Stimulated activated CD8-positive, alpha-beta memory T cell treated with anti-CD3 and anti-CD28 coated beads, Interleukin-7, amount 100 ng/mL, for 24 hours (primary cell): ENCODE measurements at places on chromosomes 1 and 21.

DNA sequence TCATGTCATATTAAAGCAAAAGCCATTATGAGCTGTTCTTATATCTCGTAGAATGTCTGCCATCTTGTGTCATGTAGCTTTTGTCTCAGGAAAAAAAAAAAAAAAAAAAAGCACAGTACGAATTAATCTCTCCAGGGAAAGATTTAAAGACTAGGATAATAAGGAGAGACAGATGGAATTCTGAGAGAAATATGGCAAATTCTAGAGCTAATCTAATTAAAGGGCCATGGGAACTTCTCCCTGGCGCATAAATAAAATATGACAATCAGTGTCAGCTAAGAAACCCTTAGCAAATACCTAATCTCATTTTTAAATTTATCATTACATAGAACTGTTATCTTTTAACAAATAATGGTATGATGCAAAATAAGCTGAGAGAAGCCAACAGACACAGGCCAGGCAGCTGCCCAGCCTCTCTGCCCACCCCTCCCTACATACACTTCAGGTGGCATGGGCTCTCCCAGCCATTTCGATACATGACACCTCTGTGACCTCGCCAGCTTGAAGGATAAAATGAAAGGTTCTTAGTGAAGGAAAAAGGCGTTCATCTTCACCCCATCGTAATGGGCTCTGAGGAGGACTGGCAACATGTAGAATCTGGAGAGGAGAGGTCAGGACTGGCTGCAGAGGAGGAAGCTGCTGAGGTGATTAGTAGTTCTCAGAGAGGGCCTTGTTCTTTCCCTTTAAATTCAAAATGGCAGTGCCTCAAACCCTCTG is 39.8 kb downstream of the DISC1 start:
- DNase-seq, result no peak

GRCh38 chr1:77218477-77219165 is 609 bp downstream of the PIGK start:
- DNase-seq, result no peak

GRCh38 chr1:234721476-234722269 is 111.7 kb upstream of the IRF2BP2 start:
- DNase-seq, result no peak

- no peak for DNase-seq
These were observed 542.6 kb downstream of the ADGRL2 start for GRCh38 chr1:82343381-82343780.

DNA sequence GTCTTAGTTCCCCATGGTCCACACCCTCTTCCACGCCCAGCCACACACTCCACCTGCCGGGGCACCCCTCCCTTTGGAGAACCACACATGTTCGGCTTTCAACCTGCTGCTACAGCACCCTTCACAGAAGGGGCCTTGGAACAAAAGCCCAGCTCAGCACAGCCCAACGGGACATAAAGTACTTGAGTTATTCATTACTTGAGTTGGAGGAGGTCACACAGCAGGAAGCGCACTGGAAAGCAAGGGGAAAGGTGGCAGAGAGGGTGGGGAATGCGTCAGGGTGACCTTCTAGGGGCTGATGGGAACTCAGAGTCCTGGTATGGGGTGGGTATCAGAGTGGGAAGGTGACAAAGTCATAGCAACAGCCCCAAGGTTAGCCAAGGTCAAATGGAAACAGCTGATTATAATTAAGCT is 3.0 kb upstream of the ATP1B1 start:
- no peak for DNase-seq

DNA sequence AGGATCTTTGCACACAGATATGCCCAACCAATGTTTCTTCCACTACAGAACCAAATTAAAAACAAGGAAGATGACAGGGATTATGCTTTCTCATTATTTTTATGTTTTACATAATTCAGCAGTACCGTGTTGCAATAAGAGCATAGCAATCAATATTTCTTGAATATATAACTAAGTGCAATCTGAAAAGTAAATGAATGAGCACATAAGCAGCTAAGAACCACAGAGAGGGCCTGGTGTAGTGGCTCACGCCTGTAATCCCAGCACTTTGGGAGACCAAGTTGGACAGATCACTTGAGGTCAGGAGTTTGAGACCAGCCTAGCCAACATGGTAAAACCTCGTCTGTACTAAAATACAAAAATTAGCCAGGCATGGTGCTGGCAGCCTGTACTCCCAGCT is 423.7 kb downstream of the MRPL39 start:
- no peak for DNase-seq

DNA sequence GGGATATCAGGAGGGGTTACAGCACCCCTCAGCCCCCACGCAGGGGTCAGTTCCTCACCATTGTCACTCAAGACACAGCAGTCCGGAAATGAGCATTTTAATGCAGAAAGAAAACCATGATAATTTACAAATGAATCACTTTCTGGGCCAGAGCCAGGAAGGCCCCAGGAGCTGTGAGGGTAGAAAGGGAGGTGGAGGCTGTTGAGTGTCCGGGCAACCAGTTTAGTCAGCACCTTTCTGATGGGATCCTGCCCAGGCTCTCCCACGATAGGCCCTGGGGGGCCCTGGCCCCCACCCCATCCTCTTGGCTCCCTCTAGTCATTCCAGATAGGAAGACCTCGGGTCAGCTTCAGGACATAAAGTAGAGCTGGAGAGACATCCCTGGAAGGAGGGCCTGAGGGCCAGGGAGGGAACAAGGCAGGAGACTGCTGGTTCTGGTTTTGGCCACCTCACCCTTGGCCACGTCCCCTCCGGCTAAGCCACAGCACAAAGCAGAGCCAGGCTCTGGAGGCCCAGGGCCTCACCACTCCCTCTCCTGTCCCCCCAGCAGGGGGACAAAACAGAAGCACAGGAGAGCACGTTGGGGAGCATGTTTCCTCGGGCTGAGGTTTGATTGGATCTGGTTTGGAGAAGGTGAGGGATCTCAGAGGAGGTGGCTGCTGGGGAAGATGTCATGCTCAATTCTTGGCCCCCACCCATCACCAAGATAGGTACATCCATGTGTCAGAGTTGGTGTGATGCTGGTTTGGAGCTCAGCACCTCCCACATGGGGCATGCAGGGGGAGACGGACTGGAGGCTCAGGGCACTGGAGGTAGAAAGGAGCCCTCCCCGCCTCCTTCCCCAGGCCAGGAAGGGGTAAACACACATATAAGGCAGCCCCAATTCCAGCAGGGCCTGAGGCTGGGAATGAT is 20.6 kb downstream of the ETNK2 start:
- no peak for DNase-seq
